ENCODE measurements at places on chromosomes 2 and 18.

DNA sequence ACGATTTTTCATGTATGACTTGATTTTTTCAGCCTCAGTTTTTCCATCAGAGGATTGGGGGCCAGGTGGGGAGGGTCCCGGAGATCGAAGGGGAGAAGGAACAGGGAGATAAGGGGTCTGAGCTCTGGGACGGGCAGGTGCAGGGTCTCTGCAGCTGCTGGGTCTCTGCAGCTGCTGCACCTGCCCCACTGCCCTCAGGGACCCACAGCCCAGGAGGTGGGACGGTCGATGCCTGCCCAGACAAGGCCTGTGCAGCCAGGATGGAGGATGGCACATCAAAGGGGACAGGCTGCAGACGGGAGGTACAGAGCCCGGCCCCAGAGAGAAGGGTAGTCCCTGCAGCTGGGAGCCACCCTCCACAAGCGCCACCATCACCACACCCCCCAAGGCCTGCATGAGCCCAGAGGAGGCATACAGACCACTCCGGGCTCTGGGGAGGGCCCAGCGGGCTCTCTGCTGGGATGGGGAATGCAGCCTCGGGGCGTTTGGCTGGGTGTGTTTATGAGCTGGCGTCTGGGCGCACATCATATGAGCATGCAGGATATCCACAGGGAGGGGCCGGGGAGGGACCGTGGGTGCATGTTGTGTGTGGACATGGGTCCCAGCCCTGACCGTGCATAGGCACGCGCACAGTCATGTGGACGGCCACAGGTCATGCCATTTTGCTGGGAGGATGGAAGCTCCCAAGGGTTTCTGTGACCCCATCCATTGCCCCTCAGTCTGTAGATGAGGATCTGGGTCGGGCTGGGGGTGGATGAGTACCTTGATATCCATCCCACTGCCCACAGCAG lies 34.9 kb upstream of the GPC1 start:
- no peak for DNase-seq

GRCh38 chr18:57803103-57803969 lies at the start of gene ATP8B1:
Gene ATP8B1 (minus strand): TSS chr18:57803315. CDS start chr18:57731807, 71,508 bp downstream.
- no peak for DNase-seq

DNA sequence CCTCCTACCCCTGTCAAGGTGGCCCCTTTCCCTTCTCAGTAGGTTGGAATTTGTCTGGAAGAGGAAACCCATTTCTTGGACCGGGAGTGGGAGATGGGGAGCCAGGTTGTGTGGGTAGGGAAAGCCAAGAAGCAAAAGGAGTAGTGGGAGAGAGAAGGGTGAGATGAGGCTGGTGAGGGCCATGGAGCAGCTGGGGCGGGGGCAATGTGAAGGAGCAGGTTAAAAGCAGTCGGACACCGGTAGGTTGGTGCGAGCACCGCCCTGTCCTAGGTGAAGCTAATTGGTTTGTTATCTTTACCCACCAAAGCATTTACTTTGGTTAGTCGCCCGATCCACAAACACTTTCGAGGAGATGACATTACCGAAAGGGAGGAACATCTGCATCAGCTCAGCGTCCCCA lies 306.8 kb downstream of the CELF4 start:
- DNase-seq: no peak

DNA sequence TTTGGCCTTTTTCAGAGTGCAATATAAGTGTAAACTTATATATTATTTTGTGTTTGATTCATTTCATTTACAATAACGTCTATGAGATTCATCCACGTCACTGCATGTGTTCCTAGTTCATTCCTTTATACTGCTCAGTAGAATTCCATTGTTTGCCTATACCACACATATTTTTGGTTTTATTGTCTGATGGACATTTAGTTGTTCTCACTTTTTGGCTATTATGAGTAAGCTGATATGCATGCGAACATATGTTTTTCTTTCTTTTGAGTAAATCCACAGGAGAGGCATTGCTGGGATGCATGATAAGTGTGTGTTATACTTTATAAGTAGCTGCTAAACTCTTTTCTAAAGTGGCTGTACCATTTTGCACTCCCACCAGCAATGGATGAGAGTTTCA lies 314.8 kb upstream of the HS6ST1 start:
- no peak for DNase-seq

DNA sequence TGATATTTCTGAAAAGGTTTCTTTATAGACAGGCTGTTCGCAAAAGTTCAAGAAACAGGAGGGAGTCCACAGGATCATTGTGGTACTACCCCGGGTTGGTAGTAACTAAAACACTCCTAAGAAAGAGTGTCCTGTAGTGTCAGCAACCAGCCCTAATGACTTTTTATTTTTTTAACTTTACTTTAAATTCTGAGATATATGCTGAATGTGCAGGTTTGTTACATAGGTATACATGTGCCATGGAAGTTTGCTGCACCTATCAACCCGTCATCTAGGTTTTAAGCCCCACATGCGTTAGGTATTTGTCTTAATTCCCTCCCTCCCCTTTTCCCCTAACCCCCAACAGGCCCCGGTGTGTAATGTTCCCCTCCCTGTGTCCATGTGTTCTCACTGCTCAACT lies 1396.9 kb upstream of the ZEB2 start:
- DNase-seq: no peak

GRCh38 chr18:57748770-57749603 lies 54.1 kb downstream of the ATP8B1 start:
- no peak for DNase-seq

- DNase-seq: no peak
Measured at GRCh38 chr2:194380011-194380410, 1277.0 kb upstream of the SLC39A10 start.

- DNase-seq: no peak
Measured at GRCh38 chr2:242063850-242064249, 194.3 kb downstream of the RTP5 start.

GRCh38 chr2:166341426-166341825 lies 34.3 kb downstream of the SCN9A start:
- DNase-seq: no peak

DNA sequence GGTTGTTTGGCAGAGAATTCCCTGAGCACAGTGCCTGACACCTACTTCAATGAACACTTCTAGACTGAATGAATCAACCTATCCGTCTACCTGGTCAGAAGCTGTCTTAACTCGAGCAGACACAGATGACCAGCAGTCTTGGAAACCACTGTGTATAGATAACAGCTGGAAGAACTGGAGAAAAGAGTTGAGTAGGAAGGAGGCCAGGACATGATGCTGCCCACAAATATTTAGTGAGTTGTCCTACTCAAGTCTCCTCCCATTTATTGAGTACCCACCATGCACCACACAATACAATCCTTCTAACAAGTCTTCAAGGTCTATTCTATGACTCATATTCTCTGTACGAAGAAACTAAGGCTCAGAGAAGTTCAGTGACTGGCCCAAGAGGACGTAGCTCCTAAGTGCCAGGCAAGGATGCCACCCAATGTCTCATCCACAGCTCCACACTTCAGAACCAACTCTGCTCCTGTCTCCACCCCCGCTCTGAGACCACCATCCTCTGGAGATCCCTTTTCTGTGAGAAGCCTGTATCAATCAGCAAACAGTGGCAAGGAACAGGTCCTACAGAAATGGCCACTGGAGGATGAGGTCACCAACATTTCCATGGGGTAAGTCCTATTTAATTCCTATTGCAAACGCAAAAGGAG lies 62.2 kb downstream of the GALNT14 start:
- no peak for DNase-seq

GRCh38 chr2:186590759-186591505 lies 1.1 kb downstream of the ITGAV start:
- no peak for DNase-seq

DNA sequence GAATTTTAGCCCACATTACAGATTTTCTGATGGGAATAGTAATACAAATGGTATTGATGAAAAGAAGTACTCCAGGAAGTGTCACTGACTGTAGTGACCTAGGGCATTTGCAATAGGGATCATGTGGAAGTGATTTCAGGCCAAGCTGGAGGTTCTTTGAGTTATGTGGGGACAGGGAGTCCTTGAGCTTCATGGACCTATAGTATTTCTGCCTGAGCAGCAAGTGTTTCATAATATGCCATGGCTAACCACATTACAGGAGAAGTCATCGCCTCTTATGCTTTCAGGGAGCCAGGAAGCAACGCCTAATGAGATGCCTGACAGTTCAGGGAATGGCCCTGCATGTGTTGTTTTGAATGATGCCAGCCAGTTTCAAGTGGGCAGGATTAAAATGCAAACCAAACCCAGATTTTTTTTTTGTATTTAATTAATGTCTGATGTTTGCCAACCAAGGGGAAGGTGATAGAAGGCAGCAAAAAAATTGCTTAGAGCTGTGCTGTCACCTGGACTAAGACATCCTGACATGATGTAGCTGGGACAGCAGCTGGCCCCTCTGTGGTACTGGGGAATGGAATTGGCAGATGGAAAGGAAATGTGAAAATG lies 109.5 kb downstream of the RAPGEF4 start:
- DNase-seq: no peak

DNA sequence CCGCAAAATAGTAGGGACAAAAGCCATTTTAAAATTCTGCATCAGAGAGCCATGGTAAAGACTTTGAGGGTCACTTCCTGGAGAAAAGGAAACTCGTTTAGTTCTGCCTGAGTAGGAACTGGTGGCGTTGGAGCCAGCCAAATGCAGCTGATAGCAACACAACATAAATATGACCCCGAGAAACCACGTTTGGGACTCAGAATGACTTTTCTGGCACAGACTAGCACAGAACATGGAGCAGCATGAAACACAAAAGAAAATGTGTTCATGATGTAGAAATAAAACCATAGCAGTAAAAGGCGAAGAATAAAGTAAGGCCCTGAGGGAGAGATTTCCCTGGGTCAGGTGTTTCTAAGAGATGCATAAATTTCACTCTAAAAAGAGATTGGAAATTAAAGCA lies 149.2 kb upstream of the KLHL29 start:
- DNase-seq: no peak

DNA sequence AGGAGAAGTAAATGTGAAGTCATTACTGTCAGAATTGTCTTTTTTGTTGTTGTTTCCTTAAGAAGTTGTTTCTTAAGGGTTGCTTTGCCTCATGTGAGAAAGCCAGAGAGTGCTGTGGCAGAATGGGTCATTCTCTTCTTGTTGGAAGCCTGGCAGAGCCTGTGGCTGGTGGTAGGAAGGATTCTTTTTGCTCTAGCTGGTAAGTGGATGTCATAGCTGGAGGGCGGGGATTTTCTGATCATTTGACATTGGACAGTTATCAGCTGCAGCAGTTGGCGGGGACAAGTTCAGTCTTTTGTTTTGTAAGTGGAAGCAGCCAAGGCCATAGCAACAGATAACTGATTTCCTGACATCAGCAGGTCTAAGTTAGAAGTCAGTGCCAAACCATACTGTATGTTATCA lies 5.5 kb upstream of the RMDN2 start:
- no peak for DNase-seq

- DNase-seq: no peak
Measured at GRCh38 chr18:24678107-24678506, 217.7 kb downstream of the HRH4 start.

GRCh38 chr2:27903649-27904404 lies 13.3 kb downstream of the BABAM2 start:
- DNase-seq: no peak

- no peak for DNase-seq
Measured at GRCh38 chr2:163693484-163693883, 42.3 kb downstream of the FIGN start.

GRCh38 chr18:7950380-7951136 lies 383.4 kb downstream of the PTPRM start:
- DNase-seq: no peak

DNA sequence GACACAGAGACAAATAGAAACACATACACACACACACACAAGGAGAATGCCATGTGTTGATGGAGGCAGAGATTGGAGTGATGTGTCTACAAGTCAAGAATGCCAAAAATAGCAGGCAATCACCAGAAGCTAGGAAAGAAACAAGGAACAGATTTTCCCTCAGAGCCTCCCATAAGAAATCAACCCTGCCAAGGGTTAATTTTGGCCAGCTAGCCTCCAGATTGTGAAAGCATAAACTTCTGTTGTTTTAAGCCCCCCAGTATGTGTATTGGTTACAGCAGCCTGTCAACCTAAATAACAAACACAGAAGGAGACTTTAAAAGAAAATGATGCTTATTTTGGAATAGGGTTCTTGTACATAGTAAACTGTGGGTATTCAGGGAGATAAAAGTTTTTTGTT lies 5.6 kb upstream of the STK39 start:
- no peak for DNase-seq

- no peak for DNase-seq
Measured at GRCh38 chr2:199228887-199229819, 228.6 kb downstream of the SATB2 start.

GRCh38 chr18:55317324-55317723 lies 270.7 kb downstream of the TCF4 start:
- DNase-seq: no peak

DNA sequence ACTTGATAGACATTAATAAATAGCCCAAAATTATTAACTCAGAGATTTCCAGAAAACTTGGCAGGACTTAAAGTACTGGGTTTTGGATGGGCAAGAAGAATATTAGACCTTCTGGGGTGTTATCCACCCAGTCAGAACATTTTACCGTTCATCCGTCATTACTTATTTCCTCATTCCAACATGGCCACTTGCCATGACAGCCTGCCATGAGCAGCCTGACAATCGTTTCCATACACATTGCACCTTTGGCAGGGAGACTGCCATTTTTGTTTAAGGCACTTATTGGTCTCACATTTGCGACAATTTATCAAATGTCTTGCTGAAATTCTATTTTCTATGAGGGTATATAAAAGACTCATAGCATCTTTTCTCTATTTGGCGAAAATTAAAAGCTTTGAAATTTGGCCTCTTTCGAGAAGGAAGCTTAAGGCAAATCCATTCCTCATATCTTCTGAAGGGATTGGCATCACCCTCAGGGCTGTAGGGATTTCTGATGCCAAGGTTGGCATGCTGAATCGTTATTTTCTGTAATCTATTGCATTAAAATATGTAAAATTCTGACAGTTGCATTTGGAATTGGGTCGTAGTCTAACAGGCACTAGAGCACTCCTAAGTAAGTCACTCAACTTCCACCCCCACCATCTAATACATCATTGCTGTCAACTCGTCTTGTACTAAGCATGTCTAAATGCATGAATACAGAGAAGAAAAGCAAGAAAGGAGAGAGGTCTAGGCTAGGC lies 406.3 kb upstream of the PIK3C3 start:
- DNase-seq: no peak

Measured in activated naive CD4-positive, alpha-beta T cell (primary cell).